NCI-H526 treated with DMSO at 0.1 percent for 48 hours (cell line): ENCODE measurements at places on chromosomes 12 and 14.

DNA sequence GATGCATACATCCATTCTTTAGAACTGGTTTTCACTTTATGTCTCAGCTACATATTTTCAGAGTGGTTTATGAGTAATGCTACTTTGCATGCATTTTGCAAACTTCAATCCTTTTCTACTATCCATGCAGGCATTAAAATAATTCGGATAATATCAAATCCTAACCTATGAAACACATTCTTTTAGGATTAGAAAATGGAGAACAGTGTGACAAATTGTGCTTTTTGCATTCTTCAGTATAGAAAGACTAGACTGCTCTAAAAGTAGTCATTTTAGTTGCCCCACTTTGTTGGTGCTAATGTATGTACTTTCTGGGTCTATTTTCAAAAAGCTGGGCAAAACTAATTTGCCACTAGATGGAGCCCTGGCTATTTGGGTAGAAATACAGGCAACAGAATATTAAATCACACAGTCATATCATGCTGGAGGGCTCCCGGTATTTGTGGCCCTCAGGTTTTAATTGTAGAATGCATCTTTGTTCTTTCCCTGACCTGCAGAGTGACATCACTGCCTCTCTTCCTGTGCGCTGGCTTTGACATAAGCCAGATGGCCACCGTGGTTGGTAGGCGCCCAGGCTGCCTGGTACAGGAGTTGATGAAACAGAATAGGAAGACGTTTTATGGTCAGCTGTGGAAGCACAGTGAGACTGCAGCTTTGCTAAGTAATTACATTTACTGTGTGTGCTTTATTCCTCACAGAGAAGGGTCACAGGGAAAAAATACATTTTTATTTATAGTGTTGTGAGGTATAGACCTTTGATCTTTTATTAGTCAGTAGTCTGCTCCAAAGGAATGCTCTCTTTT is 28.1 kb downstream of the MSRB3 start:
- DNase-seq = peak; percentile 20

DNA sequence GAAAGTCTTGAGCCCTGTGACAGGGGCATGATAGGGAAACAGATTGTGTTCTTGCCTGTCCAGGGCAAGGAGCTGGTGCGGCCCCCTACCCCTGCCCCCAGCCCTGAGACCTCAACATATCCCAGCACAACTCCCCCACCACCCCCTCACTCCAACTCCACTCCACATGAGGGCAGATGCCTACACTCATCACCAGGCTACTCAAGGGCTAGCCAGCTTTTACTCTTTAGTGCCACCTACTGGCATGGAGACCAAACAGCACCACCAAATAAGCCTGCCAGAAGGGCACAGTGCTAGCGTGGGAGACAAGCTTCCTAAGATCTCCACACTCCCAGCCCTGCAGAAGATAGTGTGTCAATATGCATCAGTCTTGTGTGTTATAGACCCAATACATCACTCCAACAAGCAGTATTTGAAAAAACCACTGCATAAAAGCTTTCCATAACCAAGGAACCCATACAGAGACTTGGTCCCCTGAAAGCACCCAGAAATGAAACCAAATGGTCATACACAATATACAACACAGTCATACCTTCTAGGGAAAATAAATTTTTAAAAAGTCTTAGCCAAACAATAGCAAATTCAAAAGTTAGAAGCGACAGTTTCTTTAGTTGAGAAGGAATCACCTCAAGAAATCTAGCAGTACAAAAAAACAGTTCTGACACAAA is 154.4 kb downstream of the KCNK10 start:
- no peak for DNase-seq

GRCh38 chr12:106033161-106033675 is 105.5 kb downstream of the NUAK1 start:
- no peak for DNase-seq

- DNase-seq = no peak
Observed at GRCh38 chr12:98574110-98574509, 19.4 kb upstream of the SLC25A3 start.

GRCh38 chr12:23099104-23099503 is 474.1 kb downstream of the ETNK1 start:
- no peak for DNase-seq
